ENCODE measurements at places on chromosomes 4 and X.

- DNase-seq, result no peak
Observed at GRCh38 chrX:120468071-120468470, 1.0 kb downstream of the LAMP2 start.

- no peak for DNase-seq
Observed at GRCh38 chrX:106246511-106246910, 78.4 kb downstream of the PWWP3B start.

GRCh38 chr4:189117426-189117825, 823.2 kb upstream of the FRG1 start:
- DNase-seq, result no peak

DNA sequence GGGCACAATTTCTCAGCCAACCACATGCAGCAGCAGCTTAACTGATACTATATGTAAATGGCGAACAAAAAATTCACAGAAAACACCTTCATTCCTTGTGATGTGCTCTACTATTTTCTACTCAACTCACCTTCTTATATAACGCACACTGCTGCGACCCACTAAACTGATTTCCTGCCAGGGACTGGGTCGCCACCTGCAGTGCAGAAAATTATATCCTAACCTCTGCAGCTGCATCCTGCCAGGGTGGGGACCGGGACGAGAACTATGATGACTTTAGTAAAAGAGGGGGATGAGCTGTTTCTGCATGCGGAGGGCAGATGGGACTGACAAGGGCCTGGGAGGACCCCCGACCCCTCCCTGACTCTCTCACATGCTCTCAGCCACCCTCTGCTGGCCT, 27.4 kb downstream of the ABLIM2 start:
- DNase-seq, result no peak

DNA sequence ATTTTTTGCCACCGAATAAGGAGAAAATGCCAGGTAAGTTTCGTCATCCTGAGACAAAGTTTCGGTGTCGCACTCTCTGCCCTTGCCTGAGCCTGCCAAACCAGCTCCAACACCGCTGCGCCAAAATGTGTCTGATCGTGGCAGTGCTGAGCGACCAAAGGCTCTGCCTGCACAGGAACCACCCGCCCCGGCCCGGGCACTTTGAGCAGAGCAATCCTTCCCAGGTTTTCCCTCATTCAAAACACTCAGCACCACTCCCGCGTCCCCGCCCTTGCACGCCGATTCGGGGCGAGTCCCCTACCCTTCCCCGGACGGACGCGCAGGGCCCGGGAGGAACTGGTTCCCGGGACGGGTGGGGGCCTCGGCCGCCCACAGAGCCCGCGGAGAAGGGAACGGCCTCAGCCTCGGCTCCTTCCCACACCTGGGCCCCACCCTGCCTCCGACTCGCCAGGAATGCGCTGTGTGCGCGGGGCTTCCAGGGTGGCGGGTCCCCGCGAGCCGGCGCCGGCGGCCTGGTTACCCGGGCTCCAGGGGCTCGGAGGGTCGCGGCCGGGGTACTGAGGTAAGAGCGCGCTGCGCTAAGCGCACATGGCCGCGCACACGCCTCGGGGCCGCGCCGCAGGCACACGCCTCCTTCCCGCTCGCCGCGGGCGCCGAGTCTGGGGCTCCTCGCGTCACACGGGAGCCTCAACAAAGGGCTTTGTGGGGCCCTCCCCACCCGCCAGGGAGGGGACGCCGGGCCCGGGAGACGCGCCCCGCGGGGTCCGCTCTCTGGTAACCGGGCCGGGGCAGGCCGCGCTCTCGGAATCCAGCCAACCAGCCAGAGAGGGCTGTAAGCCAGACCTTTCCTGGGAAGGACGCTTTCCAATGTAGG, at the start of gene C4orf36:
Gene C4orf36 (minus strand): TSS at position 661 of the 874 bp plus-strand sequence. CDS start 902 bp downstream, outside the sequence.
- DNase-seq, result no peak

DNA sequence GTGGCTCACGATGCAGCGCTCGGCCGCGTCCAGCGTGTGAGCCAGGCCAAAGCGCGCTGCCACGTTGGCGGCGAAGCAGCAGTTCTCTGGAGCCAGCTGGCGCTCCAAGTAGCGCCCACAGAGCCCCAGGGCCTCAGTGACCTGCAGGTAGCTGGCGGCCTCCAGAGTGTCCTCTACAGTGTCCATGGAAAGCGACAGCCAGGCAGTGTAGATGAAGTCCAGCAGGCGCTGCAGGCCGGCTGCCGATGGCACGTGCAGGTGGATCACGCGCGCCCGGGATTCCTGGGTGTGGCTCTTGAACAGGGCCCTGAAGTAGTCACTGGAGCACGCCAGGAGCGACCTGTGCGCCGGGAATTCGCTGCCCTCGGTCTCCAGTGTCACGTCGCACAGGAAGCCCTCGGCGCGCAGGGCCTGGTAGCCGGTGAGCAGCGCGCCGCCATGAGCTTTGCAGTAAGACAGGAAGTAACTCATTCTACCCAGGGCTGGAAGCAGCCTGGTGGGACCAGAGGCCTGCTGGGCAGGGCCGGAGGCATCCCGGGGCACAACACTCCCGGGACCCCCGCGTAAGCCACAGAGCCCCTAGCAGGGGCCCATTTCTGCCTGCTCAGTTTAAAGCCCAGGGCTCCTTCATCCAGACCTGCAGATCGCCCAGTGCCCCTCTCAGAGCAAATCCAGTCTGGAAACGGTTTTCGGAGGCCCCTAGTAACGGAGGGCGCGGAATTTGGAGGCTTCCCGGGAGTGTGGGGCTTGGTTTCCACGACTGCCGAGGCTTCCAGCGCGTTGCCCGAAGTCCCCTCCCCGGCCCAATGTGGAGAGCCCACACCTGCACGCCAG, 595 bp downstream of the KLHL34 start:
- DNase-seq, result no peak

DNA sequence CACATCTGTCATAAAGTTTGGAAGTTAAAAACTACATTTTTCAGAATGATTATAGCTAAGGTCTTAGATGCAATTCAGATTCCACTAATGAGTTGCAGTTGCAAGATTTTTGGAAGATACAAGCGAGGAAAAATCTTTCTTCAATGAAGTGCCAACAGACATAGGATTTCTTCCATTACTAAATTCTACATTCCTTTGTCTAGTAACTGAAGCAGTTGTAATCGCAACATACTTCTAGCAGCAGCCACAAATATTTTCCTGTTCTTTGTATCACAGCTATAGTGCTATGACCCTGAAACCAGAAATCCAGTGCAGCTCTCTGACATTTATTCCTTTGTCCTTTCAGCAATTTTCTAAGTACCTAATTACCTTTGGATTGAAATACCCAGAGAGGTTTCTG, 225.2 kb upstream of the SLIT2 start:
- DNase-seq, result no peak

DNA sequence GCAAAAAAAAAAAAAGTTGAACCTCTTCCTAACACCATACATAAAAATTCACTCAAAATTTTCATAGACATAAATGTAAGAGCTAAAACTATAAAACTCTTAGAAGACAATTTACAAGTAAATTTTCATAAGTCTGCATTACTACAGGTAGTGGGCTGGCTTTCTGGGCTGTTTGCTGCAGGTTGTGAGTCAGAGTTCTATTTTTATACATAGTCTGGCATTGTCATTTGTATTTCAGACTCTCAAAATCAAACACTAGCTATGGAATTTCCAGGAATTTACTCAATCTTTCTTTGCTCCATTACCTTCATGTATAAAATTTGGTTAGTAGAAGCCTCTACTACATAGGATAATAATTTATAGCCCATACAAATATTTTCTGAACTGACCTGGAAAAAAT, 227.2 kb downstream of the COX18 start:
- DNase-seq, result no peak

- no peak for DNase-seq
Observed at GRCh38 chr4:45284400-45285085, 558.2 kb upstream of the GNPDA2 start.

DNA sequence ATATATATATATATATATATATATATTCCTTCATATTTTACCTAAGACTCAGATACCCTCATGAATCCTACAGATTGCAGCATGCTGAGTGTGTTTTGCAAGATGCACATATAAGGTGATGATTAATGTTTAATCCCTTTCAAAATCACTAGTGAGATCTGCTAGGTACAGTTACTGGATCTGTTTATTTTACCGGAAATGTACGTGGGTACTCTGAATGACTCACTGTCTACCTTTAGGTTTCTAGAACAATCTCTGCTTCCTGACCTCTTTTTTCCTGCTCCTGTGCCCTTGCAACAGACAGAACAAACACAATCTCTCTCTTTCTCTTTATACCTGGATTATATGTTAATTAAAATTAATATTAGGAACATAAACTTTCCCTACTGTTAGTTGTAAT, 379.6 kb downstream of the FAM133A start:
- DNase-seq, result no peak

GRCh38 chrX:40947276-40947675, 138.0 kb upstream of the USP9X start:
- no peak for DNase-seq

GRCh38 chrX:69299951-69300714, 134.9 kb upstream of the PJA1 start:
- DNase-seq, result no peak

DNA sequence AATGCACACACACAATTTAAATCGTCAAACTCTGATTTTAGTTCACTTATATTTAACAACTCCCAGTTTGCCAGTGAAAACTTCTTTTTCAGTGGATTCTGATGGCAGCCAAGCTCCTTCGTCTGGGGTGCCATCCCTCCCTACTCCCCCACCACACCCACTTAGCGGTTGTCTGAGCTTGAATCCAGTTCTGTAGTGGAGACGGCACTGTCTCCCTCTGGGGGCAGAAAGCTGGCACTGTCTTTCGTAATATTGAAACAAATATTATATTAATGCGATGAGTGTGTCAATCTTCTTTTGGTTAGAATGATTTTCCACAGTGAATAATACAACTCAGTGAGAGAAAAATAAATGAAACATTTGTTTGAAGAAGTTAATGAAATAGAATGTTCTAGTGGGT, 5.4 kb downstream of the MEPE start:
- no peak for DNase-seq

- DNase-seq, result no peak
Observed at GRCh38 chr4:78949735-78950134, 10.5 kb upstream of the PAQR3 start.

DNA sequence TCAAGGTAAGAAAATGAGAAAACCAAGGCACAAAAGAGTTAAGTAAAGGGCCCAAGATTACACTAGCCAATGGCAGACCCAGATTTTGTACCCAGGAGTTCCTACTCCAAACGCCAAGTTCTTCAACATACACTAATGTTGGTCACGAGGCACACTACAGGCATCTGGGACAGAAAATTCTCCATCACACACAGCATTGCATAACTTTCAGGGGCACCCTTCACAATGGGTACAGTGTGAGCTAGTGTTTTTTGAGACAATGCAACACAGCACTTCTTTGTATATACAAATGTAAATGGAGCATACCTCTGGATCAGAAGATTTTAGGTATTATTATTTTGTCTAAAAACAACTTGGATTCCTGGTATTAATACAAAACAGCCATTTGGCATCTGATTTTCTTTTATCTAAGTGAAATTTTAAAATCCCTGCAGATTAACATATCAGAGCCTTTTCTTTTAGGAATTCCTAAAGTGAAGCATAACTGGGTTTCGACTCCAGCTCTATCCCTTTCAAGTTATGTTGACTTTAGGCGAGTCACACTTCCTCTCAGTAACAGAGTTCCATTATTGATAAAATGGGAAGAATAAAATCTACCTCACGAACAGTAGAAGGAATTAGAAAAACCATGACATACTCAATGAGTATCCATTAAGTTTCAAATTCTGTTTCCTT, 41.1 kb downstream of the ADGRA3 start:
- DNase-seq, result no peak

DNA sequence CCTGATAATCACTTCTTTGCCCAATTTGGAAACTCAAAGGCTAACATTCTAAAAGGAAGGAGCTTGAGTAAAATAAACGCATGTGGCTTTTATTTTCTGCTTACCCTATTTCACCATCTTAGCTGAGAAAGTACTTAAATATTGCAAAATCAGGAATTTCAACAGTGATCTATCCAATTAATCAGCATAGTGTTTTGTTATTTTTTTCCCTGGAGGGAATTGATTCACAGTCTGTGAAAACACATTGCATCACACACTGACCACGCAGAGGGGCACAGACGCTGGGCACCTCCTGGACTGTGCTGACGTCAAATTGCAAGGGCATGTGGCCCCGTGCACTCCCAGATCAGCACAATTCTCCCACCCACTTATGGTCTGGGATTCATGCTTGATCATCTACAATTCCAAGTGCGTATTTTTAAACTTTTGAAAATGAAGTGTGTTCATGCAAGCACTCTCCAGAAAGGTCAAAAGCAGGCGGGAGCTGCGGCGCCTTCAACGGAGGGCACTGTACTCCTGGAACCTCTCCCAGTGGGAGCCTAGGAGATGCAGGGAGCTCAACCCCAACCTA, 320.6 kb upstream of the PPARGC1A start:
- DNase-seq, result no peak

GRCh38 chrX:143435916-143436315, 81.4 kb downstream of the SPANXN3 start:
- no peak for DNase-seq

GRCh38 chrX:5829469-5829868, 399.2 kb downstream of the NLGN4X start:
- DNase-seq, result no peak

DNA sequence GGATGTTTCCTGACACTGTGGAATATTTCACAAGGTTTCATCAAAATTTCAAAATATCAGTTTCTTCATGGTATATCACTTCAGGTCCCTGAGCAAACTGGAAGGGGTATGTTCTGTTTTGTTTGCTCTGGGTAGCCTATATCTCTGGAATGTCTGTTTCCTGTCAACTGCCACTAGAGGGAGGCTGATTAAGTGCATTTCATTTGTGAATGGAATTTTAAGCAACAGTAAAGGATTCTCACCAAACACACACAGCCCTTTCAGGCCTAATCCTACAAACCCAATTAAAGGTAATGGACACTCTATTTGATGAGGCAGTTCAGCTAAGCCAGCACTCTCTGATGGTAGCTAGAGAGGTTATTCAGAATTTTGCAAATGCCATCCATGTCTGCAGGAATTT, 307.1 kb downstream of the TEX13A start:
- DNase-seq, result no peak

DNA sequence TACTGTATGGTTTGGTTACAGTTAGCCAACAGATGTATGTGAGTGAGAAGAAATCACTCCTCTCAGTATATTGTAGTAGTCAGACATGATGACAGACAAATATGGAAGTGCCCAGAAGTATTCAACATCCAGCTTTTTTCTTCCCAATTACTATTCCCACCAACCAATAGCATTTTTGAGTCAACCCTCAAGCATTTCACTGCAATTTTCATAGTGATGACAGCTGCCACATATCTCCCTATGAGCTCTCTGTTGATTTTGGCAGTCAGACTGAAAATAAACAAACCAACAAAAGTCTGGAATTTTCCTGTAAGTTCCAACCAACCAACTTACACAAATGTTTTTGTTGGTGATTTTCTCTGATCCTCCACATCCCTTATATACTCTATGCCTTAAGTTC, 8.2 kb upstream of the TRAM1L1 start:
- no peak for DNase-seq
